ENCODE measurements at places on chromosomes 1 and 21.

- DNase-seq: no peak
These were observed 1.5 kb upstream of the NEK7 start for GRCh38 chr1:198155253-198155652.

- DNase-seq: no peak
These were observed 16.3 kb upstream of the NUF2 start for GRCh38 chr1:163305441-163305840.

GRCh38 chr1:219927298-219927955, 930 bp downstream of the SLC30A10 start:
- DNase-seq: peak; percentile 31

GRCh38 chr21:42695697-42696380, 42.4 kb downstream of the PDE9A start:
- no peak for DNase-seq

- no peak for DNase-seq
These were observed 155.8 kb downstream of the RYR2 start for GRCh38 chr1:237197470-237198425.

DNA sequence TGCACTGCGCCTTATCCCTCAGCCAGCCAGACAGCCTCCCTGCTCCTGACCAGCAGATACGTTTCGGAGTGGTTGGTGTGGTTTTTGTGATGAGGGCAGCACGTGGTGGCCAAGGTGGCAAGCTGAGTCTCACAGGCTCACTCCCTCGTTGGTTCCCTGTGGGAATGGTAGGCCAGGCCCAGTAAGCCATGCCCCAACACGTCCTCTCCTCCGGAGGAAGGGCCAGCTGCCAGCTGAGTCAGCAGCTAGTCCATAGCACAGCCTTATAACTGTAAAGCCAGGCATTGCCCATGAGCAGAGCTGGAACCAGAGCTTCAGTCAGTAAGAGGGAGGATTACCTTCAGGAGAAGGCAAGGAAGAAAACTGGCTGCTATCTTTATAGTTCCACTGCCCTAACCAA, 29.5 kb downstream of the SZRD1 start:
- no peak for DNase-seq

DNA sequence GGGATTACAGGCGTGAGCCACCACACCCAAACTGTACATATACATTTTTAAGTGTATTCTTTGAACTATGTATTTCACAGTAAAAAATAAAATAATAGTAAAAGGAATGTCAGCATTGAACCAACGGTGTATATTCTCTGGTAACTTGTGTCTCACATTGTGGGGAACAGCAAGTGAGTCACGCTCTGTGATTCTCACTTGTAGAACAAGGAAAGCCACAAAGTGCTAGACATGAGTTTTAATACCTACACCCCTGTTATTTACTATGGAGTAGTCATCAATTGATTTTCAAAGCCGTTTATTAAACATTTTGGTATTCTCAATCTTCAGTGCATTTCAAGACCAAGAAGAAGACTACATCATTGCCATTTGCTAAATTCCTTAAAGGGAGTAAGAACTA, 197.2 kb downstream of the GPATCH2 start:
- DNase-seq: no peak

- no peak for DNase-seq
These were observed 17.9 kb downstream of the PTPRF start for GRCh38 chr1:43548285-43549271.

DNA sequence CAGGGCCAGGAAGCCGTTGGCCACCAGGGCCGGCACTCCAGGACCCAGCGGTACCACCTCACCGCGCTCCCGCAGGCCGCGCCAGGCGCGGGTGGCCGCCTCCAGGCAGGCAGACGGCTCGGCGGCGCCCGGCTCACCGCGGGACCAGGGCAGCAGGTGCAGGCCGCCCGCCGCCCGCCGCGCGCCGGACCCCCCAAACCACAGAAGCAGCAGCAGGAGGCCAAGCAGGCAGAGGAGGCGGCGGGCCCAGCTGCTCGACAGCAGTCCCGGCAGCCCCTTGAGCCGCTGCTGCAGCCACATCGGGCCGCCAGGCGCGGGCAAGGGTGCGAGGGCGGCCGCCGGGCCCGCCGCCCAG, 312 bp downstream of the KIAA2013 start:
- DNase-seq: no peak

- peak; percentile 77 for DNase-seq
These were observed 5.7 kb upstream of the KRTAP12-1 start for GRCh38 chr21:44687671-44688070.

- DNase-seq: no peak
These were observed 4.2 kb upstream of the PLA2G2C start for GRCh38 chr1:20190256-20191160.

DNA sequence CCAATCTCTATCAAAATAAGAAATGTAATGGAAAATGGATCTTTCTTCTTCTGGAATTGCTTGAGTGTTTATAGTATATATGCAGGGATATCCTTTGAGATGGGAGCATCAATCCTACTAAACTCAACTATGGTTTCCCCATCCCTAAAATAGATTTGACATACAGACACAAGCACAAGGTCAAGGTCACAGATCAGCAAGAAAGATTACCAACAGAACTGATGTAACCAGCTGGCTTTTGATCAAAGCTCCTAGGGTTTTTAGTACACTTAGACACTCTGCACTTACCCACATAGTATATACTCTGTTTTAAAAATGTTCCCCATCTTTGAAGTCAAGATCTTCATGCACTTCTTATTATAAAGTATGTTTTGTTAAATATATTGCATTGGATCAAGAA, 85.5 kb downstream of the NRIP1 start:
- DNase-seq: no peak
